Progenitor cell of endocrine pancreas (in vitro differentiated cells): ENCODE measurements at places on chromosomes 3 and 15.

DNA sequence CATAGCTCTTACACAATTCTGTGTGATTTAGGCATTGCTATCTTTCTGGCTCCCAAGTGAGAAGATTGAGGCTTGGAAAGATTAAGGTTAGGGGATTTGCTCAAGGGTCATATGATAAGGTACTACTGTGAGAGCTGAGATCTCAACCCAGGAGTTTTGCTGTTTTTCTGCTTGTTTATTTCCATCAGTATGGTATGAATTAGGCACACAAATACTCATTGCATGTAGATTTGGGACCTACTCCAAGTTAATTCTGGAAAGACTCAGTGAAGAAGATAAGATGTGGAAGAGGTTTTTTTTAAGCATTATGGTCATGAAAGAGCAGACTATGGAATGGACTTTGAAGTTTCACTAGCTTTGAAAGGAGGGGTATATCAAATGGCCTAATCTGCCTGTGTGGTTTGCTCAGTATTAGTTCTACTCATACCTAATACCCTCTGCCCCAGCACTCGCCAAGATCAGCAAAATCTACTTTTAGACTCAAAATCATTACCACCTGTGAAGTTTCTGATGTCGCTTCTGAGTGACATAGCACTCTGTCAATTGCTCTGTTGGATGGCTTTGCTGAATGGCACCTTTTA, 12.5 kb downstream of the MBNL1 start:
- DNase-seq, result no peak

- no peak for DNase-seq
Measured at GRCh38 chr3:138936741-138937689, 9.9 kb downstream of the FOXL2 start.

GRCh38 chr3:105430455-105430854, 63.7 kb downstream of the ALCAM start:
- DNase-seq, result no peak

GRCh38 chr3:129560269-129560787, 17.4 kb downstream of the H1-8 start:
- no peak for DNase-seq

DNA sequence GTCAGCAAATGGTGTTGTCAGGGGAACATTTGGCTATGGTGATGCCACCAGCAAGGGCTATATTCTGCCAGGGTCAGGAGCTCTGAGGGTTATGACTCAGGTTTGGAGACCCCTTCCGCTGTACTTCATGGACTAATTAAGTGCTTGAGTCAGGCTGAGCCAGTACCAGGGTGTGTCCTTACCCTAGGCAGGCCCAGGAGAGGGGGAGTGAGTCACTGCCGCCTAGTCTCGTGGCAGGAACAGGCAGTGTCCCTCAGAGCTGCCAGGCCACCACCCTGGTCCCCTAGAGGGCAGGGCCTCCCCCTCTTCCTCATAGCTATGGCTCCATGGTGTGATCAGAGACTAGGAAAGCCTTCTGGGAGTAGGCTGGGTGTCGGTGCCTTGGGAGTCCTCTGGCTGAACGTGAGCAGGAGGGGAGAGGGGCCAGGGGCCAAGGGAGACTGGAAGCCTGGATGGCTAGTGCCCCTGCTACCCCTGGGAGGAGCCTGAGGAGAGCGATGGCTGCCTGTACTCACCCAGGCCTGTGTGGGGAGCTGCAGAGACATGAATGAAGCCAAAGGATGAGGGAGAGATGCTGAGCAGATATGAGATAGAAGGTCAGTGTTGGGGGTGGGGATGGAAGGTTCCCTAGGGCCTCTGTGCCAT, 10.6 kb downstream of the MAPKAPK3 start:
- no peak for DNase-seq

- no peak for DNase-seq
Measured at GRCh38 chr15:64699751-64700388, 75.5 kb downstream of the RBPMS2 start.
